ENCODE measurements at places on chromosomes 3 and 15. TPM values are rescaled to one million over a fixed set of nuclear protein-coding genes. Genes with fewer than 3 reads are reported as not detected.
A peak's percentile ranks its signal among the peaks of the same experiment; 100 is the strongest.

Gene GUCA1C
- total RNA-seq: not detected

DNA sequence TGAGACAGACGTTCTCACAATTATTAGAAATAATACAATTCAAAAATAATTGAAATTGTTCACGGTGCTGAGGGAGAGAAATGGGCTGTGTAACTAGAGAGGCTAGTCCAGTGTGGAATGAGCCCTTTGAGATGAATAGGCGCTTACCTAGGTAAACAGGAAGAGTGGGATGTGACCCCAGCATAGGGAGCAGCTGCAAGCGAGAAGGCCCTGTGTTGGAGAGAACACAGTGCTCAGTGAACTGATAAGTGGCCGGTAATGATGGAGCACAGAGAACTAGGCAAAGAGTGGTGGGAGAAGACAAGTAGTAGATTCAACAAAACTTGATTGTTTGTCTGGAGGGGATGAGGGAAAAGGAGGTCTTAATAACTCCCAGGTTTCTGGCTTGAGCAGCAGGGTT is 103.9 kb downstream of the HCN4 start:
- ATAC-seq: no peak

Gene CCDC39
- total RNA-seq: not detected

- ATAC-seq: no peak
Observed at GRCh38 chr3:71380096-71380495, 203.4 kb downstream of the FOXP1 start.

DNA sequence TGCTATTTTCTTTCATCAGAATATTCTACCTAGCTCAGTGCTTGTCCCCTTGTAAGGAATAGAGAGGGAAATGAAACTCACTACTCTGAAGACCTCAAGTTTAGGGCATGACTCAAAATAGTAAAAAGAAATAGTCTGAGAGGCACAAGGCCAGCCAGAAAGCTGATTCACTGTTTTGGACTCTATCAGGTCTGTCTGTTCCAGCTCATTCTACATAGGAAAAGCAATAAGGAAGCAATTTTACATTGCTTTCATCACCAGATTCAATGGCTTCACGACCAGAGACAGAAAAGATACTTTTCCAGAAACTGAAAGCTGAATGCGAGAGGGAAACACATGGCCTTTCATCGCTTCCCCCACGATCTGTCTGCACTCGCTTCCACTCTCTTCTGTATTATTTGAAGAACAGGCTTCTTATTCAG is 276.0 kb downstream of the GBE1 start:
- no peak for ATAC-seq

- ATAC-seq: no peak
Observed at GRCh38 chr15:67422296-67422695, 98.6 kb upstream of the C15orf61 start.

- ATAC-seq: no peak
Observed at GRCh38 chr3:31249545-31249944, 283.2 kb upstream of the STT3B start.

Gene ATP13A5
- 0.21 TPM for total RNA-seq

Gene CCDC12
- total RNA-seq: 51.2 TPM

Gene CHRD
- 8.2 TPM for total RNA-seq

Gene GP5
- 0.38 TPM for total RNA-seq

DNA sequence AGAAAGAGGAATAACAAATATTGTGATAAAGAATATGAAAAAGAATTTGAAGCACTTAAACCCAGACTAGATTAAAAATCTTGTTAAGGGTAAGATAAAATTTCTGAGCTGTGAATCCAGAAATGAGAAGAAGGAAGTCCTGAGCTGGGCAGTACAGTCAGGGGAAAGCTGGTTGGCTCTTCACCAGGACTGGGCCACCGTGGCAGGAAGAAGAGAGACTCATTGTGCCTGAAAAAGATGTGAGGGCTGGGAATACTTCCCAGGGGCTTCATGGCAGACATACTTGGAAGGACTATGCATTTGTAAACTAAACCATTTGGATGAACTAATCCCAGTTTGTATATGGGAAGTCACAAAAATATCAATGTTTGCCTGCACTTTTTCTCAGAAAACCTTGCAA is 28.5 kb upstream of the MYO5C start:
- no peak for ATAC-seq

DNA sequence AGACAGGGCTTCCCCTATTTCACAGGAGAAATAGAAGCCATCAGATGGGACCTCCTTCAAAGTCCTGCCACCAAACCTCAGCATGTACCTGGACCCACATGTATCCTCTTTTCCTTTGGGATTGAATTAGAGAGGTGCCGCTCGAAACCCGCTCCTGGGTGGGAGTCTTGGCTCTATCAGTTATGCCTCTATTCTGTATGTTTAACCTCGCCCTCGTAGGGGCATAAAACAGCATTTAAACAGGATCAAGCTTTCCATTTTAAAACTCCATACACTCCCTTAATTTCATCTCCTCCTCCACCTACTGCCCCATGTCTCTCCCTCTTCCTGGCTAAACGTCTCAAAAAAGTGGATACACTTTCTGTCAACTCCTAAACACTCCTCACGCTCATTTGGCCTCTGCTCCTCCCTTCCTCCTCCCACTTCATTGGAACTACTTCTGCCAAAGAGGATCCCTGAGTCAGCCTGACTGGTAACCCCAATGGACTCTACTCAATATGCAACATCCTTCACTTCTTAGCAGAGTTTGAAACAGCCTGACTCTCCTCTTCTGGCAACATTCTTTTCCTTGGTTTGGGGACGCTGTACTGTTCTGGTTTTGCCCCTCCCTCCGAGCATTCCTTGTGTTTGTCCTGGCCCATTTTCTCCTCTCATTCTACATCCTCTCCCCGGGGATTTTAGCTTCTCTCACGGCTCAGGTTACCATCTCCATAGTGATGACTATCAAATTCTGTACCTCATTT is 23.0 kb upstream of the MUC20 start:
- peak; percentile 30 for ATAC-seq

Gene BNC1
- 7.1 TPM for total RNA-seq

GRCh38 chr15:72947709-72948108 is 104.6 kb upstream of the NEO1 start:
- no peak for ATAC-seq

Gene OXTR
- total RNA-seq: 0.36 TPM

Gene ANKDD1A
- 10.6 TPM for total RNA-seq

GRCh38 chr3:189961522-189962161 is 159.1 kb downstream of the P3H2 start:
- ATAC-seq: peak; percentile 79

- no peak for ATAC-seq
Observed at GRCh38 chr3:53074761-53075742, 29.2 kb upstream of the SFMBT1 start.

- ATAC-seq: no peak
Observed at GRCh38 chr3:151356794-151357462, 27.6 kb upstream of the P2RY13 start.

- no peak for ATAC-seq
Observed at GRCh38 chr15:51533672-51534398, 88.7 kb downstream of the DMXL2 start.

DNA sequence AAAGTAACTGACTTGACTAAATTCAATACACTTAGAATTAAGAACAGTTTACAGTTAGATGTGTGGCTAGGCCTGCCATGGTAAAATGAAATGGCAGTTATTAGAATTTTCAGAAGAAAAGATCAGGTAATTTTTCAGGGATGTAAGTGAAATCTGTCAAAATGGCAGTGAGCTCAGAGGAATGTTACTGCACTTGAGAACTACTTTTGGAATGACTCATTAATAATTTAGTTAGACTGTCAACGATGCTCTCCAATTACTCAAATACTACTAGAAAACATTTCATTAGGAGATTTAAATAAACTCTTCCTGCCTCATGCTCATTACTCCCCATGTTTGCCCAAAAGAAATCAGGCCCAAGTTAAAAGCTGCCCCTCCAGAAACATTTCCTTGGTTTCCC is 84.4 kb downstream of the RFTN1 start:
- no peak for ATAC-seq

- ATAC-seq: no peak
Observed at GRCh38 chr15:73716417-73716816, 32.2 kb downstream of the CD276 start.

Gene SH3BP5
- total RNA-seq: 36.7 TPM

Gene GOLGA6B
- total RNA-seq: not detected

- ATAC-seq: no peak
Observed at GRCh38 chr3:169869484-169870220, at the start of gene LRRC31. TSS of gene LRRC31 (minus strand) at chr3:169869935. CDS start at chr3:169869807, 128 bp downstream.
